Left ventricle myocardium inferior (tissue), 1 donor: ENCODE measurements at places on chromosomes 7 and 10. TPM values are rescaled to one million over a fixed set of nuclear protein-coding genes. Genes with fewer than 3 reads are reported as not detected.

DNA sequence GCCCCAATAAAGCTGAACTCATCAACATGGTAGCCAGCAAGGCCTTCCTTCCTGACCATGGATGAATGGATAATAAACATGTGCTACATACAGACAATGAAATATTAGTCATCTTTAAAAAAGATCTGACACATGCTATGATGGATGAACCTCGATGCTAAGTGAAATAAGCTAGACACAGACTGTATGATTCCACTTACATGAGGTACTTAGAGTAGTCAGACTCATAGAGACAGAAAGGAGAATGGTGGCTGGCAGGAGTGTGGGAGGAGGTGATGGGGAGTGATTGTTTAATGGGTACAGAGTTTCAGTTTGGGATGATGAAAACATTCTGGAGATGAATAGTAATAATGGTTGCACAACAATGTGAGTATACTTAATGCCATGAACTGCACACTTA is 114.1 kb upstream of the SORCS3 start:
- DNase-seq = no peak

DNA sequence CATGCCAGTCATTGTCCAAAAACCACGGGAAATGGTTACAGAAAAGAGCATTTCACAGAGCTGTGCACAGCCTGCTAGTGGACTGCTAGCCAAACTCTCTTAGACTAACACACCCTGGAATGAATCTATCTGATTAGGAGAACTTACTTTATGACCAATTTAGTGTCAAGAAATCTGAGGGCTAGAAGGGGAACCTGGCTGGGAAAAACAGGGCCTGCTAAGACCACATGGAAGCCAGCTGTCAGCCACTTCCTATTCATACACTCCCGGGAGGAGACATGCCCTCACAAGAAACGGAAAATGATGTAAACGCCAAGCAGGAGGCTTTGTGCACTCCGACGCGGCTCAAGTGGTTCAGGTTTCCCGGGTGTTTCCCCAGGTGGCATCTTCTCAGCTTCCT is 54.8 kb downstream of the MPP7 start:
- no peak for DNase-seq

- DNase-seq = no peak
Observed at GRCh38 chr10:43064331-43065075, 12.4 kb upstream of the RET start.

DNA sequence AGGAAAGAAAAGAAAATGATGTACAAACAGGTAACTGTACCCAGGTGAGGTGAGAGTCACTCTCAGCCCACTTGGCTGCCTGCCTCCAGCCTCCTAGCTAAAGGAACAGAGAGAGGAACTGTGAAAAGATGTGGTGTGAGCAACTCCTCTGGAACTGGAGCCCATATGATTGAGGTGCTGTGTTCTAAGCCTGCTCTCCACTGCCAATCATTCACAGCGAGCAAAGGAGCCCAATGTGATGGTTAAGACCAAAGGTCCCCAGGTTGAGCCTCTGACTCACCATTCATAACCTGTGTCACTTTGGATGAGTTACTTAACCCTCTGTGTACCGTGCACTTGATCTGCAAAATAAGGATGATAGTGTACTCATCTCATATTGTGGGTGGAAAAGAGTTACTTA is 868.1 kb upstream of the AUTS2 start:
- no peak for DNase-seq

GRCh38 chr10:73905256-73906020 is 5.5 kb upstream of the PLAU start:
- DNase-seq = no peak

DNA sequence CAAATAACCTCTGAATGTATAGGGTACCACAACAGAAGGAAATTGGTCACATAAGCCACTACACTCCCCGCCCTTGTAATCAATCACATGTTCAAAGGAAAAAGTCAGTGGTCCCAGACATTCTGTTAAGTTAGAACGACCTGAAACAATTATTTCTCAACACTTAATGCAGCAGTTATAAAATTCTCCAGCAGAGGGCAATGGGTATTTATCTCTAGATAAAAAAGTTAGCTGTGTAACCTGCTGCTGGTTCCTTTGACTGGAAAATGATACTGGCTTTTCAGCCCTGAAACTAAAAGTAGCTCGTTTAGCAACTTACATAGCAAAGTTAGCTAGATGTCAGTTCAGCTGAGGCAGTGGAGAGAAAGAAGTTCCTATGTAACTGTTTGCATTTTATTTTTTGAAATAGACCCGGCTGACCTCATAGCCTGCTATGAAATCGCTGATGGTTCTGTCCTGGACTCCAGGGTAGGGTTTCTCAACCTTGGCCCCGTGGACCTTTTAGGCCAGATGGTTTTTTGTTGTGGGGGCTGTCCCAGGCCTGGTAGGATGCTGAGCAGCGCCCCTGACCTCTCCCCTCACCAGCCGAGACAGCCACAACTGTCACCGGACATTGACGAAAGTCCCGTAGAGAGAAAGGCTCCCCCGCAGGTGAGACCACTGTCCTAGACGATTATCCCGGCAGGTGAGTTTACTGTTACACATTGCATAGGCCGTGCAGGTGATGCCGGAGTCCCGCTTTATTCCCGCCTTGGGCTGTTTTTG is 40.2 kb upstream of the PROSER2 start:
- DNase-seq = no peak

DNA sequence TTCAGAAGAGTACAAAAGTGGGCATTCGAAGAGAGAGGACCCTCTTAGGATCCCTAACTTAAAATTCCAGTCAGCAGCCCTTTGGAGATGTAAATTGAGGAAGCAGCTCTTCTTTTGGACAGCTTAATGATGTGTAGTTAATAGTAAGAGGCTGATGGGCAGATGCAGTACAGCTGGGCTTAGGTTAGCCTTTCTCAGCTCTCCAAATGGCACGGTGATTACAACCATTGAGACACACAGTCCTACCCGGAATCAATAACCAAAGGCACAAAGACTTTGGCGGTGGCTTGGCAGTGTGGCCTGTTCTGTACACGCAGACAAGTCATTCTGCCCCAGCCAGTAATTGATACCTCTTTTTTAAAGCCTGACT is 26.8 kb downstream of the GAD2 start:
- no peak for DNase-seq

DNA sequence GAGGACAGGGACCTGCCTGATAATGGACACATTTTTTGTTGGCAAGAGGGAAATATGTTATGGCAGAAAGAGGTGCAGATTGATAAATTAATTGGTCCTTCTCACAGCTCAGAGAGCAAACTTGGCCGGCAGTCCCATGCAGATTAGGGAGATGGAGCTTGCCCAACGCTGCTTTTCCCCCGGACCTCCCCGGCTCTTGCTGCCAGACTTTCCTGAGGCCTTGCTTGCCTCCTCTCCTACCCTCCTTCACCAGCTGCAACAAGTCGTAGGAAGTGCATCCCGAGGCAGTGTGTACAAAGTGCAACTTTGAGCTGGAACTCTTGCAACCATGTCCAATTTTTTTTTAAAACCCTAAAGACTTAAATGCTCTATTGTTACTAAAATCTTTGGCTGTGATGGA is 215.5 kb downstream of the LRMDA start:
- DNase-seq = no peak

DNA sequence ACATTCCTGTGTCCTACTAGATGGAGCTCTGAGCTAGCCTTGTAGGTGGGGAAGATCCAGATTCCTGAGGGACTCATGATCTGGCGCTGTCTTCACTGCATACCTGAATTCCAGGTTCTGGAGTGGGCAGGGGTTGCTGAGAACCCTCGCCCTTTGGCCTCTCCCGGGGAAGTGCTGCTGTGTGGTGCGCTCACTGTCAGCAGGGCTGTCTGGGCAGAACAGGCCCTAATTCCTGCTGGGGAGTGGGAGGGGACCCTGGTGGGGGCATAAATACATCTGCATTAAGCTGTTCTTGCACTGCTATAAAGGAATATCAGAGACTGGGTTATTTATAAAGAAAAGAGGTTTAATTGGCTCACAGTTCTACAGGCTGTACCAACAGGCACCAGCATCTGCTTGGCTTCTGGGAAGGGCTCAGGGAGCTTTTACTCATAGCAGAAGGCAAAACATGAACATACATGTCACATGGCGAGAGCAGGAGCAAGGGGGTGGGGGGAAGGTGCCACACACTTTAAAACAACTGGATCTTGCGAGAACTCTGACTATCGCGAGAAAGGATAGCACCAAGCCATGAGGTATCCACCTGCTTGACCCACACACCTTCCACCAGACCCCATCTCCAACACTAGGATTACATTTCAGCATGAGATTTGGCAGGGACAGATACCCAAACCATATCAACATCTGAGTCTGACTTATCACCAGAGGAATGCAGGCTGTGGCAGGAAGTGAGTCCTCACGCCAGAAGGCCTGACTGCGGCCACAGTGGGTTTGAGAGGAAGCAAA is 115.0 kb downstream of the ADCY1 start:
- no peak for DNase-seq

The TET1 gene
- 2.2 TPM for total RNA-seq

The PRSS37 gene
- total RNA-seq = not detected

The GPR37 gene
- total RNA-seq = not detected

The MASTL gene
- total RNA-seq = 1.9 TPM
